ENCODE measurements at places on chromosomes 11 and 22. TPM values are rescaled to one million over a fixed set of nuclear protein-coding genes. Genes with fewer than 3 reads are reported as not detected.

GRCh38 chr22:30425616-30426387 is at the start of gene MTFP1:
Gene MTFP1, plus strand, starts transcription at chr22:30425768. Its CDS starts 112 bp downstream, at chr22:30425880.
- peak; percentile 72 for DNase-seq

DNA sequence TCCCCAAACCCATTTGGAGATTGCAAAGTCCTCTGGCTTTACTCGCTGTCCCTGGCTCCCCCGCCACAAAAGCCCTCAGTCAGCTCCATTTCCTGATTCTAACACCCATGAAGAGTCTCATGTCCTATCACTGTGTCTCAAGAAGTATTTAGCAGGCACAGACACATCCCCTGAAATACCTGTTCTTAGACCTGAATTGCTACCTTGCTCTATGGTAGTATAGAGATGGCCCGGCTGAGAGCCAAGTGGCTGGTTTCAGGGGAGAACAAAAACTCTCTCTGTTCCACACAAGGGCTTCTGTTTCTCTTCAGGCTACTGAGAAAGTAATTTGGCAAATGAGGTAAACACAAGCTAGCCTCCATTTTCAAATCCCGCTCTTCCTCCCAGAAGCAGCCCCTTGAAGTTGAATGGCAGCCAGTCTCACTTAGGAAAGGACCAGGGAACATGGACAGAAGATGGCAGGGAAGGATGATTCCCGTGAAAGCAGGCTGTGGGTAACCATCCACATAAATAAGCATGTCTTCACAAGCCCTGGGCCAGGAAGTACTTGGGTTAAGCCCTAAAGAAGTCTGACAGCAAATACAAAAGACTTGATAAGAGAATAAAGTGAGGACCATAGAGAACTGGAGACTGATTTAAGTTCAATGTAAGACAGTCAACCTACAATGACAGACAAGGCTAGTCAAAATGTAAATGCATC is 137.8 kb downstream of the C11orf58 start:
- DNase-seq: no peak

The UPK3A gene
- polyA plus RNA-seq: not detected

- no peak for DNase-seq
These were observed 12.9 kb downstream of the OR51L1 start for GRCh38 chr11:5007561-5007960.

DNA sequence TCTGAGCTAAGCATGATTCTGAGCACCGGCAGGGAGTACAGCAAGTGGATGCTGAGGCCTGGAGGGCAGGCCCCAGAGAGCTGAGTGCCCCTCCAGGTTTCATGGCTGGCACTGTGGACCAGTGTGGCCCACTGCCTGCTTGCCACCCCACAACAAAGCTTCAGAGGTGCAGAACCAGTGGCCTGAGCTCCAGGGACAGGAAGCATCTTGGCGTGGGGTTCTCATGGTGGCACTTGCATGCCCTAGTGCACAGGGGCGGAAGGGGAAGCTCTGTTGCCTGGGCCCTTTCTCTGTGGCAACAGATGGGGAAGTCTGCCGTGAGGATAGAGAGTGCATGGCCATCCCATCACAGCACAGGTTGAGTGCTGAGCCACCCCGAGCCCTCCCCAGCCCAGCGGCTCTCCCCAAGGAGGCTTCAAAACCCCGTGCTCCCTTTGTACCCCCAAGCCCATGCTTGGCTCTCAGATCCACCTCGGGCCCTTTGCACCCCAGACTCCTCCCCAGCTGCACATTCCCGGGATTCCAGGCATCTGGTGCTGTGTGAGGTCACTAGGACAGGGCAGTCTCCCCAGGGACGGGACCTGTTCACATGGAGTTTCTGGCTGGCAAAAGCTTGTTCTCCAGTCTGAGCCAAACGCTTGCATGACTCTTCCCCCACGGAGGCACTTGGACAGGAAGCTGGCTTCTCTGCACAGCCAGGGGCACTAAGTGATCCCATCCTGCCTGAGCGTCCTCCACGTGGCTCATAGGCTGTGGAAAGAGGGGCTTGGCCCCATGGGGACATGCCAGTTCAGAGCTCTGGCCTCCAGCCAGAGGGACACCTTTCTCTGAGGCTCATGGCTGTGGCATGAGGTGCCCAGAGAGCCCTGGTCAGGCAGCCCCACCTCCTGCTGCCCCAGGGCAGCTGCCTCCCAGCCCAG is 4.2 kb downstream of the SLC25A1 start:
- no peak for DNase-seq

GRCh38 chr11:32641361-32641760 is 57.7 kb downstream of the EIF3M start:
- no peak for DNase-seq

DNA sequence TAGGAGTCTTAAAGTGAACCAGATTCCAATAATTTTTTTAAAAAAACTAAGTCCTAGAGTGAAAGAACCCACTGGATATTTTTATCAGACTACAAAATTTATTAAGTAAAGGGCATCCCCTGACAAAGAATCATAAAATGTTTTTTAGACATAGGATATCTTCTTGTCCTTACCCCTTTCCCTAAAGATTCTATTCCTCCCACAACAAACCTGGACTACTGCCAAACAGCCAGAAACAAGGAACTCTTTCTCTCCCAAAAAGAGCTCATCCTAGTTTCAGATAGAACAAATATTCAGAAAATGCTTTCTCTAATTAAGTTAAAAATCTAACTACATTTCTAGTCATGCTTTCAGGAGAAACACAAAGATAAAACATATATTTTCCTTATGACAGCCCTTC is 327.1 kb downstream of the FAM181B start:
- no peak for DNase-seq

DNA sequence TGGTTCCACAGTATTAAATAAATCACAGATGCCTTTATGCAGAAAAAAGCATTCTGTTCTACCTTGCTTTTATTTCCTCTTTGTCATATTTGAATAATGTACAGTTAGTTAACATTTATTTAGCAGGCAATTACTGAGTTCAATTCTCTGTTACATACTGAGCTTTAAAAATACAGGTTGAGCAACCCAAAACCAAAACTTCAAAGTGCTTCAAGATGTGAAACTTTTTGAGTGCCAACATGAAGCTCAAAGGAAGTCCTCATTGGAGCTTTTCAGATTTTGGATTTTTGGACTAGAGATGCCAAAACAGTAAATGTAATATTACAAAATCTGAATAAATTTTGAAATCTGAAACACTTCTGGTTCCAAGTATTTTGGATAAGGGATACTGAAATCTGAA is 54.1 kb downstream of the PDHX start:
- DNase-seq: no peak

DNA sequence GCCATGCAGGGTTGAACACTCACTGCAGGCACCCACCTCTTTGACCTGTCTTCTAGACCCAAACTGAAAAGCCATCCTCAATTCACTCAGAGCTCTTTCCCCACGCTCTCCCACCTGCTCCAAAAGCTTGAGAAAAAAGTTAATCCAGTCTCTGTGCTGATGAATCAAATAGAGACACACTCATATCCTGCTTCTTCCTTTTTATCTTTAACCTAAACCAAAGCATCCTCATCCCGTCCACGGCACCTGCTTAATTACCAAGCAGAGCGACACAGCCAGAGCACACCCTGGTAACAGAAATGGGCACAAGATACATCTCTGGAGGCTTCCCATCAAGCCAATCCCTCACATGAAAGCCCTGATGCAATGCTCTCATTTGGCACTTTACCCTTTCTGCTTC is 102.6 kb downstream of the PLEKHA7 start:
- DNase-seq: no peak

The F2 gene
- polyA plus RNA-seq: 0.10 TPM

GRCh38 chr11:1163321-1163910 is 5.7 kb downstream of the MUC5AC start:
- no peak for DNase-seq

The ZNF280B gene
- 1.4 TPM for polyA plus RNA-seq

GRCh38 chr11:73570415-73571114 is 27.3 kb downstream of the FAM168A start:
- peak; percentile 17 for DNase-seq

GRCh38 chr22:22219140-22219996 is 25.2 kb upstream of the VPREB1 start:
- DNase-seq: no peak

GRCh38 chr11:66317322-66317722 is 478 bp upstream of the CD248 start:
- peak; percentile 9 for DNase-seq

The MN1 gene
- polyA plus RNA-seq: 3.7 TPM

DNA sequence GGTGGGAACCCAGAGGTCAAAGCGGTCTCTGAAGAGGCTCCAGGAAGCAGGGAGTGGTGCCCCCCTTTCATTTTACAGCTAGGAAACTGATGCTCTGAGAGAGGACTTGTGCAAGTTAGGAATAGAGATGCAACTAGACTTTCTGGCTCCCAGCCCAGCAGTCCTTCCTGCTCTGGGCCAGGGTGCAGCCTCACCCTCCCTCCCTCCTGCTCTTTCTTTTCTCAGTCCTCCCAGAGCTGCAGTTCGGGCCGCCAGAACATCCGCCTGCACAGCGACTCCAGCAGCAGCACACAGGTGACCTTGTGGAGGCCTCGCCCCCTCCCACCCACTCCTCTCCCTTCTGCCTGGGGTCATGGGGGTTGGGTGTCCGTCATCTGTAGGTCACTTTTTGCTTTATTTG is 51.5 kb downstream of the LHFPL7 start:
- peak; percentile 84 for DNase-seq

DNA sequence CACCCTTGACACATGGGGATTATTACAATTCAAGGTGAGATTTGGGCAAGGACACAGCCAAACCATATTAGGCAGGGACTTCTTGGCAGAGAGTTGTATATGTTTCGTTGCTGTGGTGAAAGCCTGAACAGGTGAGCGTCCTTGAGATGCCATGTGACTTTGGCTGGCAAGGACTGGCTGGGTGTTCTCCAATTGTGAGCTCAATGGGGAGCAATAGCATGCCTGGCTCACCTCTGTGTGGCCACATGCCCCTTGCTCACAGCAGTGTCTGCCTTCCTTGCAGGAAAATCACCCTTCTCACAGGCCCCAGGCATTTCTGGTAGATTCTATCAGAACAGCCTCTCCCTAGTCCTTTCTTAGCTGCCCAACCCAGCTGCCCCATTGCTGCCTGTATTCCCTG is 105.5 kb downstream of the PARVA start:
- DNase-seq: no peak

DNA sequence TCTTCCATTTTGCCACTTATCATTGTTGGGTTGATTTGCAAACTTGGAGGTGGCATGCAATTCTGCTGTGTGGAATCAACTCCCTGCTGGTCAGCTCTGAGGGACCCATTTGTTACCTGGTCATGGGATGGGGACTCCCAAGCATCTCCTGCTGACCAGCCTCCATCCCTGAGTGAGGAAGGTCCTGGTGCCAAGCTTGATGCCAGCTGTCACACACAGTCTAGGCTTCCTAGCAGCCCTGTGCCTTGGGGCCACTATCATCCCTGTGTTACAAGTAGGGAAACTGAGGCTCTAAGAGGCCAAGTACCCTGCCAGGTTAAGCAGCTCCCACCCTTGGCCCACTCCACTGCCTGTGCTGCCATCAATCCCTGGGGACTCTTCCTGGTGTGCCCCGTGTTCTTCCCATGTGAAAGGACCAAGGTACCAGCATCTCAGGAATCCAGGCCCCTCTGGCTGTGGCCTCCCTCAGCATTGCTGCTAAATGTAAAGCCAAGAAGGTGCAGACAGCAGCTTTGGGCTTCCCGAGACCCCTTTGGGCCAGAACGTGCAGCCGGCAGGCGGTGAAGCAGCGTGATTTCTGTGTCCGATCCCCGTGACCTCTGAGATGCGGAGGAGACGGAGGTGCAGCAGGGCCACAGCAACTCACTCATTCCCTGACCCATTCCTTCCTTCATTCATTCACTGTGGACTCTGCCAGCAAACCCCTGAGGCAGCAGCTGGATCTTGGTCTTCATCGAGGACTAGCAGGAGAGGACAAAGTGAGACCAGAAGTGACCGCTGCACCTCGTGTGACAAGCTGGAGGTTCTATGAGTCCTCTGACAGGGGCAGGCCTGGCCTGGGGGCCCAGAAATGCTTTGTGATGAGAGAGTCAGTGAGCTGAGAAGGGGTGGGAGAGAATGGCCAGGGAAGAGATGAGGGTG is 49.7 kb downstream of the MYEOV start:
- DNase-seq: no peak

DNA sequence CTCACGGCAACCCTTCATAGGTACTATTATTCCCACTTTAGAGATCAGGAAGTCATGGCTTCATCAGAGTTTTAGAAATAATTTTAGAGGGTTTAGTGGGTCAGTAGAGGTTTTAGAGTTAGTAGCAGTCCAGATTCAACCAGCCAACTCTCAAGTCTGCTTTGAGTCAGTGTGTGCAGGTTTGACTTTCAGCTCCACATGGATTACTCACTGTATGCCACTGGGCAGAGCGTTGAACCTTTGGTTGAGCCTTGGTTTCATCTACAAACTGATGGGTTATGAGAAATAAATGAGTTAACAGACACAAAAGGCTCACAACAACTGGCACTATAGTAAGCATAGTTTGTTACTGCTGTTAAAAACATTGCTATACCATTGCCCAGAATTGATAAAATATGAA is 19.0 kb upstream of the TP53AIP1 start:
- no peak for DNase-seq

DNA sequence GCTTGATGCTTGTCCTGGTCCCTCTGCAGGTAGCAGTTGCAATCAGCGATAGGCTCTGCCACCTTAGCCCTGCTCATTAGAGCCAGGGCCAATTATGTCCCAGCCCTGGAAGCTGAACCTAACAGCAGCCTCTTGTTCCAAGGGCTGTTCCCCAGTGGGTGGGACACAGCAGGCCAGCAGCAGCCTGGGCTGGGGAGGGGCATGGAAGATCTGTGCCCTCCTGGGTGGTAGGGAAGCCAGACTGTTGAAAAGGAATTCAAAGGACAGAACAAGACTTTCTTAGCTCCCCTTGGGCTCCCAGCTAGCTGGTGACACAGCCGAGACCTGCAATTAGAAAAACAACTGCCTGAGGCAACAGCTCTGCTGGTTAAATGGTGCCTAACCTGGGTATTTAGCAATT is 17.4 kb downstream of the DRD2 start:
- no peak for DNase-seq

GRCh38 chr22:25896098-25896497 is 154.1 kb downstream of the MYO18B start:
- no peak for DNase-seq

GRCh38 chr11:114215871-114216795 is 80.1 kb upstream of the NNMT start:
- DNase-seq: no peak

DNA sequence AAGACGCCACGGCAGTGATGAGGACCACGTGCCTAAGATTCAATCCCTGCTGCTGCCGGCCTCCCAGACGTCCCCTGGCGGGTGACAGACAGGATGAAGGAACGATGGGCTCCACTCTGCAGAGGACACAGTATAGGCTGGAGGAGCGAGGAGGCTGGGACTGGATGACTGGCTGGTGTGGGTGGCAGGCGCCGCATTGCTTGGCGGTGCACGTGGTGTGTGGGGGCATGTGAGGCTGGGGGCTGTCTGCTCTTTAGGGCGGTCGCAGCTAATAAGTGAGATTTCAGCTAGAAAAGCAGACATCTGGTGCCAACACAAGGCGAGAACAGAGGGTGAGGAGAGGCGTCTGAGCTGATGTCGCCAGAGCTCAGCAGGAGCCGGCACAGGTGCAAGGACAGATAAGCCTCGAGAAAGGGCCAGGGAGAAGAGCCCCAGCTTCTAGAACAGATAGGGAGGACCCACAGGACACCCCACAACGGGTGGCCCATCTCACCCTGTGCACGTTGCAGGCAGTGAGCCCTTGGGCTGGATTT is 33.2 kb downstream of the TSPAN4 start:
- DNase-seq: no peak

GRCh38 chr11:99351624-99352023 is 330.9 kb downstream of the CNTN5 start:
- DNase-seq: no peak

All from endothelial cell of umbilical vein (primary cell).